ENCODE measurements at places on chromosomes 2 and 18. TPM values are rescaled to one million over a fixed set of nuclear protein-coding genes. Genes with fewer than 3 reads are reported as not detected.

GRCh38 chr2:23839919-23840578 is 86.9 kb downstream of the ATAD2B start:
- DNase-seq = no peak

DNA sequence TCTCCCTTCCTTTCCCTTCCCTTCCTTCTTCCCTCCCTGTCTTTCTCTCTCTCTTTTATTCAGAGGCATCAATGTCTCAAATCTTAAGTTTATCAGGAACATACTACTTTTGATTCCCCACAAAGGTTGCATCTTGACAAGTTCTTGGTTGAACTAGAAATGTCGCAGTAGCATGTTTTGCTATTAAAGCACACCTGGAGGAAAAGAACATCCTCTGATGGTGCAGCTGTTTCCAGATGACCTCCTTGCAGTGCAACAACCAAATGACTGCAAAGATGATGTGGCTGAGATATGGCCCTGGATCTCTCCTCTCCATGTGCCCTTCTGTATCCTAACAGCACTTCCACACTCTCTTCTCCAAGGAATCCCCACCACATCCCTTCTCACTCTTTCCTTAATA is 127.2 kb downstream of the SLC8A1 start:
- DNase-seq = no peak

DNA sequence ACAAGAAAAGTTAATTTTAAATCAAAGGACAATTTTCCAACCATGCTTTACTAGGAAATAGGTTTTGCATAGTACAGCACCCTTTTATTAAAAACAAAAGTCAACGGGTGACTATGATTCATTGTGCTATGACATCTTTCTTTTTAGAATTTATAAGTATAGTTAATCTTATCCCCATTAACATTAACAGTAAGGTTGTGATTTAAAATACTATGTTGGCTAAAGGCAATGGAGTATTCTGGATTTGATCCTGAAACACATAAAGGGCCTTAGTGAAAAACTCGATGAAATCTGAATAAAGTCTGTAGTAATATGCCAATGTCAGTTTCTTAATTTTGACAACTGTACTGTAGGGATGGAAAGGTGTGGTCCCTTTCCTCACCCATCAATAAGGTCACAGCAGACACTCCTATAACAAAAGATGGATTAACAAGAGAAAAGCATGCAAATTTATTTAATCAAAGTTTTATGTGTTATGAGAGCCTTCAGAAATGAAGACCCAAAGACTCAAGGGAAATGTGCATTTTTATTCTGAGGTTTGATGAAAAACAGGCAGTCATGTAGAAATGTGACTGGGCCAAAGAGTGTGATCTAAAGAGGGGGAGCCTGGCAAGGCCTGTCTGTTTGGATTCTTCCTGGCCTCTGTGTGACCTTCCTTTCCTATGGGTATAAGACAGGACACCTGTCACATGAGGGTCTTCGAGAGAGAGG is 731.4 kb downstream of the TSN start:
- no peak for DNase-seq

DNA sequence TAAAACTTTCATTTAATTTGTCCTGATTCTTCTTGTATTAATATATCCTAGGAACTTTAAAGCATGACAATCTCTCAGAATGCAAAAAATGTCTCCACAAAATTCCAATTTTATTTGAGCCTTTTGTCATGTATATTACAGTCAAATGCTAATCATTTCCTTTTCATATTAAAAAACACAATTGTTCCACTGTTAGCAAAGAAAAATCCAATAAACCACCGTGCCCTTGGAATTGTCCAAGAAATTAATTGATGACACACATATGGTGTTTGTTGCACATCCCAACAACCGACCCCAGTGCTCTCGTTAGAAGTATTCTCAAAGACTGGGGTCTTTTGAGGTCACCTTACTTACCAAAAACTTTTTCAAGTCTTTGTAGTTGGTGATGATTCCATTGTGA is 28.1 kb downstream of the GFPT1 start:
- no peak for DNase-seq

DNA sequence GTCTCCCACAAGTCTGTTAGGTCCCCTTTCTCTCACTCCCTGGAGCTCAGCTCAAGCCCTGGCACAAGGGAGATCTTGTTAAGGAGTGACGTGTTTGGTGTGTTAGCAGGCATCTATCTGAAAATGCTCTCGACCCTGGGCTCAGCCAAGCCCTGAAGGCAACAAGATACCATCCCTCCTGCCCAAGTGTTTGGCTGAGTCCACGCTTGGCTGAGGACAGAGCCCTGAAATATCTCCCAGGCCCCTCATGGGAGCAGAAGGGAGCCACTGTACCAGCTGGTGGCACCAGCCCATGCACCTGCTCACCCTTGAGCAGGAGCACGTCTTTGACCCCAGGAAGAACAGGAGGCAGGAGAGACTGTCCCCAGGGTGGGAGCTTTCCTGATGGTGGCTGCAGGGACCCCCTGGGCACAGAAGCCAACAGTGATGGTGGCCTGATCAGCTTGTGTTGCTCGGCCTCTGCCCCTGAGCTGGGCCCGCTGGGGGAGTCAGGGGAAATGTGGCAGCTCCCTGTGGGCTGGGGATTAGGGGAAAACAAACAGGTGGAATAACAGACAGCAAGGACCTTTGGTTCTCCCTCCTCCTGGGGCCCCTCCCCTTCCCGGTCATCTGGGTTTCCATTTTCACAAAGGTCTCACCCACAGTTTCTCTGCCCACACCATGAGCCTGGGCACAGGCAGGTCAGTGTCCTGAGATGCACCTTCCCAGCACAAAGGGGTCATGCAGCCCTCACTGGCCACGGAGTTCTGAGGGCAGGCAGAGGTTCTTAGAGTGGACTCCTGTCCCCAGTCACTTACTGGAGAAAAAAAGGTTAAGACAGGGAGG is 91.6 kb downstream of the RHOB start:
- DNase-seq = no peak

GRCh38 chr2:108446703-108447102 is 2.3 kb upstream of the GCC2 start:
- no peak for DNase-seq

DNA sequence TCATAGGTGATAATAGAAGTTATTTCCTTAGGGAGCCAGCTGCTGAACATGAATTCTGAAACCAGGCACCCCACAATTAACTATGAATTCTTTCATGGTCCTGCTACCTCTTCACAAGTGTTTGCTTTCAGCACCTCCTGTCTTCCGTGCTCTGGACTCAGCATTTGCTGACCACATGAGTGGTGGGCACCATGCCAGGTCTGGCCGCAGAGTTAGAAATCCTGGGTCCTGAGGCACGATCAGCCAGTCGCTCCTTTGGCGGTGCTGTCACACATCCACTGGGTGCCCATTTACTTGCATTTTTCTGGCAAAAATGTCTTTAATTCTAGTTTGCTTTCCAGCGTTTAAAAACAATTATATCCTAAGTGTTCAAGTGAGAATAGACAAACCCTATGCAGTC is 196.4 kb upstream of the PXDN start:
- DNase-seq = peak; percentile 29

DNA sequence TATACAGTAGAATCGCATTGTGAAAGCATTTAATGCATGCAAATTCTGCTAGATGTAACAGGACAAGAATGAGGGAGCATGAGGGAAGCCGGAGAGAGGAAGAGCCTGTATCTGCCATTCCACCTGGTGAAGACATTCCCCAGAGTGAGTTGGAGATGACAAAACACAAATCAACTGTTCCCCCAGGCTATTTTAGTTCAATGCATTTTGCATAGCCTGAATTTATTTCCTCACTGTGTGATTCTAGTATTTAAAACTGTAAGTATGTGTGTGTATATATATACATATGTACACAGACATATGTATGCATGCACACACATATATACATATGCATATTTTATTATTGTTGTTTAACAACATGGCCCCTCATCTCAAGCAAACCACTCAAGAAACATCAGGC is 54.7 kb downstream of the CCDC68 start:
- DNase-seq = no peak

DNA sequence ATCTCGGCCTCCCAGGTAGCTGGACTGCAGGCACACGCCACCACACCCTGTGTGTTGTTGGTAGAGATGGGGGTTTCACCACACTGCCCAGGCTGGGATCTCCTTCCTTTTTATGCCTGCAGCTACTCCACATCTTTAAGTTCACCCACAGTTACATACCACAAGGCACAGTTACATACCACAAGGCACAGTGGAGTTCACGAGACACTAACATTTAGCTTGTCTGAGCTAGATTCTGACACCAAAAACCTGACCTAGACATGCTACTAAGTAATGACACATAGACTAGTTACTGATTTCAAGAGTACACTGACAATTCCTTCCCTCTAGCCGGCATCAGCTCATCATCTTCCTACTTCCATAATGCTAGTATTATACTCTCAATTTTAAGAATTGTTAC is 4.3 kb downstream of the POLR2D start:
- DNase-seq = peak; percentile 27

DNA sequence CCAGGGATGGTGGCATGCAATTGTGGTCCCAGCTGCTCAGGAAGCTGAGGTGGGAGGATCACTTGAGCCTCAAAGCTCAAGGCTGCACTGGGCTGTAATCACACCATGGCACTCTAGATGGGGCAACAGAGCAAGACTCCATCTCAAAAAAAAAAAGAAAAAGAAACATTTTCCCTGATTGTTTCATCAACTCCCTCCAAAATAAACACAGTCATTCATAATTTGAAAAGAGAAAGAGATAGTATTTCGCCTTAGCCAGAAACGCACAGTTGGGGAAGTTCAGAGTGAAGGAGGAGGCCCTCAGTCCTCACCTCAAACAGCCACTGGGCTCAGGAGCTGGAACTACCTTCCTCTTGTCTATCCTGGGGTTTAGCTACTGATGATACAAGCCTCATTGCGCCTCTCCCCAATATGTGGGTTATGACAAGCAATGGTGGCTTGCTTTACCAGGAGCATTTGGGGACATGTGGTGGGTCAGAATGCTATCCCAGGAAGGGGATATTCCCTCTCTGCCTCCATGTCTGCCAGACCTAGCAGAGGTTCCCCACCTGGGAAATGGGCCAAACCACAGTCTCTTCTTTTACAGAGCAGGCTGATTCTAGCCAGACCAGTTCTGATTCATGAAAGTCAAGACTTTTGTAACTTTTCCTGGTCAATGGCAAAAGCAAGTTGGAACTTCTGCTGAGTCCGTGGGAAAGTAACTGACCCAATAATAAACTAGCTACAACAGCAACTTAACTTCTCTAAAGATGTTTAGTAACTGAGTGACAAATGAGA is 22.2 kb upstream of the TMEM87B start:
- peak; percentile 93 for DNase-seq

GRCh38 chr2:229564300-229564907 is 150.0 kb downstream of the DNER start:
- no peak for DNase-seq

DNA sequence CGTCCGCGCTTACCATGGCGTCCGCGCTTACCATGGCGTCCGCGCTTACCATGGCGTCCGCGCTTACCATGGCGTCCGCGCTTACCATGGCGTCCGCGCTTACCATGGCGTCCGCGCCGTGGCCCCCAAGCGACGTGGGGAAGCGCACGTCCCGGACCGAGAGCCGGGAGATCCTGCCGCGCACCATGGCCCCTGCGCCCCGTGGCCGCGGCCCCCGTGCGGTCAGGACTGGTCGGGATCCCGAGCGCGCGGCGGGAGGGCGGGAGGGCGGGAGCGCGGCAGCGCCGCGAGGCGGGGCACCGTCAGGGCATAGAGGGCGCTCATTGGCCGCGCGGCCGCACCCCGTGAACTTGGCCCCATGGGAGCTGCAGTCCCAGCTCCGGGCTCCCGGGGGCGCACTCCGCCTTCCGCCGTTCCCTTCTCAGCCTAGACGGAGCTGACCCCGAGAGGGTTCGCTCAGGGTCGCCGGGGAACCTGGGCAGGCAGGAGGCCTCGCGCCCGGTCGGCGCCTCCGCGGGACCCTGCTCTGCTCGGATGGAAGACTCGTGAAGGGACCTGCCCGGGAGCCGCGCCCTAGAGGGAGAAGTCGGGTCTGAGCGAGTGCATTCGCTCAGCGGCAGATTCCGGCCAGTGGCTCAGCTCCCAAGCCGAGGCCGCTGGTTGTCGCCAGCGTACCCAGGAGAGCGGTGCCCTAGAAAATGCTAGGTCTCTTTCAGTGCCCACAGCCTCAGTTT is at the start of gene ENOSF1:
Gene ENOSF1 (minus strand): TSS at position 230 of the 734 bp plus-strand sequence. CDS start 43 bp downstream, at position 187.
- peak; percentile 37 for DNase-seq

DNA sequence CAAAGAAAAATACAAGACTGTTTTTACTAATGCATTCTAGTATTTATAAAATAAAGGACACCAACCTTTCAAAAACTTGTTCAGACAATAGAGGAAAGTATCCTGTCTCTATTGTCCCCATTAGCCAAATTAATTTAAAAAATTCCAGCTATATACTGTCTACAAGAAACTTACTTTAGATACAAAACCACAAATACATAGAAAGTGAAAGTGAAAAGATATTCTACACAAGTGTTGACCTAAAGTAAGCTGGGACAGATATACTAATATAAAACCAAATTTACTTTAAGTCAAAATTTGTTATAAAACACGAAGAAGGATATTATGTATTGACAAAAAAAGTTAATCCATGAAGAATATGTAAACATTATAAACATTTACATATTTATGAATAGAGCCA is 893.3 kb upstream of the TMEFF2 start:
- DNase-seq = no peak

GRCh38 chr2:16064745-16065144 is 124.4 kb downstream of the MYCN start:
- DNase-seq = no peak

- DNase-seq = peak; percentile 71
Measured at GRCh38 chr2:196840171-196840570, 31.0 kb upstream of the C2orf66 start.

DNA sequence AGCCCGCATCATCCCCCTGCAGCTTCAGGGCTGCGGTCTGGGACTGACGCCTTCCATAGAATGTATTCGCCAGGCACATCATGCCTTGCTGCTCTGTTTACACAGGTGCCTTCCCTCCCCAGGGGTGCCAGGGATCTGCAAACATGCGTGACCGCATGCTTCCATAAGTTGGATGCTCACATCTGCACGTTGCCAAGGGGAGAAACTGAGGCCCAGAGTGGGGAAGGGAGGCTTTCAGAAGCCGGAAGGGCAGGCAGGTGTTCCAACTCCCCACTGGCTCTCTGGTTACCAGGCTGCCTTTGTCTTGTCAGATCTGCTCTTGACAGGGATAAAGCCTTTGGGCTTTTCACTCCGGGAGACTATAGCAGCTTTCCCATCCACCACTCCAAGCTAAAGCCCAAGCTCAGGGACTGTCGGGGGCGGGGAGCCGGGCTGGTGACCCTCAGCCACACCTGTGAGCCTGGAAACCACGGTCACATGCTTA is 125.8 kb upstream of the TNP1 start:
- DNase-seq = no peak

Gene KCTD1
- 24.1 TPM for total RNA-seq

Gene DSG2
- total RNA-seq = 111 TPM

Gene LRRC30
- total RNA-seq = not detected

Gene CDH20
- total RNA-seq = not detected

Gene UGT1A6
- total RNA-seq = 206 TPM

Gene ATOH8
- total RNA-seq = 12.9 TPM
